ENCODE measurements at places on chromosomes 5 and 9.

GRCh38 chr5:168204165-168204564, 87.3 kb upstream of the WWC1 start:
- no peak for DNase-seq

DNA sequence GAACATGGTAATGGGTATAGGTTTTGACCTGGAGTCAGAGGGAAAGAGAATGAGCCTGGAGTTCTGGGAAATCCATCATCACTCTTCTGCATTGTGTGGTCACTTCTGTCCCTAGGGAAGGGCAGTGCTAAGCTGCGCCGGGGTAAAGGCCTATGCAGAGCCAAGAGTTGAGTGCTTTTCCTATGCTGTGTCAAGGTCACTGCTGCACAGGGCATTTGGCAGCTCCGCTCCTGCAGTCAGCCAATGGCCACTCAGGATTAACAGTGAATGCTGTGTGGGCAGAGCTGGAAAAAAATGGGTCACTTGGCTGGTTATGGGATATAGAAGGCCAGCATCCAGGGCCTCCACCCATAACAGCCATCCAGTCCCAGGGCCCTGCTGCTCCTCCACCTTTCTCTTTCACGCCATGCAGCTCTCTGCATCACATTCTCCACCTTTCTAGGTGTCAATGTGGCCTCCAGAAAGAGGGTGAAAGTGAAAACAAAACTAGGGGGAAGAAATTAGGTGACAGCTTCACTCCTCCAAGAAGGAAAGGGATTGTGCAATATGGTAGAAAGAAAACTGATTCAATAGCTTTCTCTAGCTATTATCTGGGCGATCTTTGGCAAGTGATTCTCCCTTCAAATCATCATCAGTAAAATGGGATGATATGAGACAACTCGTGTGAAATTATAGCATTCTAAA, 279.3 kb upstream of the ANKRD55 start:
- no peak for DNase-seq

DNA sequence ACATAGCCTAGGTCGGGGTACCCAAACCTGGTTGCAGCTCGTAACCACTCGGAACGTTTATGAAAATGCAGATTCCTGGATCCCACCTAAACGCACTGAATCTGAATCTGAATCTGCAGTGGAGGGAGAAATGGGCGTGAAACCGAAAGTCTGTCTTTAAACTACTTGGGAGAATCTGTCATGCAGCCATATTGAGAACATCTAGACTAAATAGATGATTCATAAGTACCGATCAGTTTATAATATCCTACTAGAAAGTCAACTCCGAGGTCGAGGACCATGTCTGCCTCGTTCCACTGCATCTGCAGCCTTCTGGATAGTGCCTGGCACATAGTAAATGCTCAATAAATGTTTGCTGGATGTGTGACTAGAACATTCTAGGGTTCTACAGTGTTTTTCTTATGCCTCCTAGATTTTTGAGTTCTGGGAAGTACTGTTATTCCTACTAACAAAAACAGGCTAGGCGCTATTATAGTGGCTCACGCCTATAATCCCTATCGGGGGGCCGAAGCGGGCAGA, 632 bp downstream of the COQ4 start:
- no peak for DNase-seq

- DNase-seq, result no peak
These were observed 112.8 kb downstream of the C9orf152 start for GRCh38 chr9:110095161-110095595.

DNA sequence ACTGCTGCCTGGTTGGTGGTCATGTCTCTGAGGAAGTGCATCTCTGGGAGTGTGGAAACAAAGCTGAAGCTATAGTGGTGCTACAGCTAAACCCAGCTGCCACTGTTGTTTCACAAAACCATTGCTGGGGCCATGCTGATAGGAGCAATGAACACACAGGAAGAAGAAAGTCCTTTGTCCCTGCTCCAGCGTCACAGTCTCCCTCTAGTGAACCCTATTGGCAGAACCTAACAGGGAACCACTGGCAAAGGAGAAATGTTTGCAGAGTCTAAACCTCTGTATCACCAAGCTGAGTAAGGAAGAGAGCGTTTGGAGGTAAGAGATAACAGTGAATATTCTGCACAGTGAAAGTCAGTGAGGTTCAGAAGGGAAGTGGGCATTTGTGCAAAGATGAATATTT, 244.0 kb downstream of the YTHDC2 start:
- DNase-seq, result no peak

- no peak for DNase-seq
These were observed 72.2 kb upstream of the EPB41L4A start for GRCh38 chr5:112491257-112491656.

DNA sequence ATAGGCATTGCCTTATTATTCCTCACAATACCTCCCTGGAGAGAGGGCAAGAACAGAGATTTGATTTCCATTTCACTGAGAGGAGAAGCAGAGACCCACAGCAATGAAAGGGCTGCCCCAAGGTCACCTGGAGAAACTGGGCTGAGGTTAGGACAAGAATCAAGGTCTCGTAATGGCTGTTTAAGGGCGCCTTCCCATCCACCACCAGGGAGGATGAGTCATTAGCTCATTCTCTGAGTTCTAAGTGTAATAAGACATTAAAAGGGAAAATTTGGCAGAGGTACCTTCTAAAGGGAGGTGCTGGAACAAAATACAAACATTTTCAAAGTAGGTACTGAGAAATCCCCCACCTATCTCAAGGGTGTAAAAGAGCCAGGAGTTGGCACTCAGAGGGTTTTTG, 52.6 kb upstream of the TCERG1 start:
- no peak for DNase-seq

- no peak for DNase-seq
These were observed 1264.5 kb upstream of the ACO1 start for GRCh38 chr9:31119890-31120454.

DNA sequence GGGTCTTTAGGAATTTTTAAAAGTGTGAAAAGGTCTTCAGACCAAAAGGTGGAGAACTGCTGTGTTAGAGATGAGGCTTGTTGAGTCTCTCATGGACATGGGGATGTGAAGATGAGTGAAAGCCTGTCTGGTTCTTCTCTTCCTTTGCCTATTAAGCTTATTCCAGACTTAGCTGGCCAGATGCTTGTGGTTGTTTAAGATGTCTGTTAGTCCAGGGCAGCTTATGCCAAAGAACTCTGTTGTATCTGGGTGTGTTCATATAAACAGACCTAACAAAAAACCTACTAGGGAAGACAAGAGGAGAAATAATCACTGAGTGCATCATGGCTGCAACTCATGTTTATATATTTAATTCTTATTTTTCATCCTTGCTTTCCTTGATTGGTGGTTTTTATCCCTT, 57.5 kb upstream of the NCS1 start:
- no peak for DNase-seq

- DNase-seq, result no peak
These were observed 20.1 kb downstream of the PCSK1 start for GRCh38 chr5:96412868-96413449.

- no peak for DNase-seq
These were observed 72.8 kb upstream of the BOD1 start for GRCh38 chr5:173689171-173689736.

GRCh38 chr9:19127871-19128500, 694 bp upstream of the PLIN2 start:
- no peak for DNase-seq

- DNase-seq, result no peak
These were observed 291.1 kb downstream of the MLLT3 start for GRCh38 chr9:20331095-20331685.

- DNase-seq, result no peak
These were observed 21.5 kb downstream of the SERINC5 start for GRCh38 chr5:80234116-80234948.

GRCh38 chr9:134243778-134244467, 79.6 kb upstream of the RNU6ATAC start:
- DNase-seq, result no peak

DNA sequence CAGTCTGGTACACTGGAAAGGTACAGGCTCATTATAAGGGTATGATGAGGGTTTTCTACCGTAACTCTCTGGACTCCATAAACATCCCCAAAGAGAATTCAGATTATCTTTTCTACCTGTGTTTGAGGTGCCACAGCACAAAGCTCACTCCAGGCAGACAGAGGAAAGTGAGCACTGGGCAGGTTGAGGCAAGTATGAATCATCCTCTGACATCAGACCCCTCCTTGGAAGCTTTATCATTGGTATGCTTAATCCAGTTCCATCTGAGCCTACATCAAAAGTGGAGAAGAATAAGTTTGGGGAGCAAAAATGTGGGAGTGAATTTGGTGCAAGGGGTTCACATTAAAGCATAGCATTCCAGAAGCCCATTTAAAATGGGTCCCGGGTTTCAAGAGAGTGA, 21.7 kb downstream of the C9orf152 start:
- no peak for DNase-seq

DNA sequence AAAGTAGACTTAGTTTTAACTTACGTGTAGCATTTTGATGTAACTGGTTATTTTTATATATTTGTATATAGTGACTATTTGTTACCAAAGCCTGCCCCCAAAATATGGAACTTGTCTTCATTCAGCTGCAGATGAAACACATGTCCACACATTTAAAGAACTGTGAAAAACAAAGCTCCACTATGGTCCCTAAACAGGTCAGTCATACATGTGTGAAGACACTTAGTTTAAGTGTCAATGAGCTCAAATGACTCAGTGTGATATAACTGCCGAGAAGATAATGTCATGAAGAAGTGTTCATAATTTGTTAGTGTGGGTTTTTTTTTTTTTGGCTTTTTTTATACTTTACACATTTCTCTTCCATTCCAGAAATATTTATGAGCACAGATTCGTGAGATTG, 28.2 kb downstream of the HAVCR1 start:
- no peak for DNase-seq

GRCh38 chr9:3431890-3432289, 93.9 kb downstream of the RFX3 start:
- DNase-seq, result no peak

GRCh38 chr9:32866273-32866672, 82.9 kb downstream of the TMEM215 start:
- no peak for DNase-seq

DNA sequence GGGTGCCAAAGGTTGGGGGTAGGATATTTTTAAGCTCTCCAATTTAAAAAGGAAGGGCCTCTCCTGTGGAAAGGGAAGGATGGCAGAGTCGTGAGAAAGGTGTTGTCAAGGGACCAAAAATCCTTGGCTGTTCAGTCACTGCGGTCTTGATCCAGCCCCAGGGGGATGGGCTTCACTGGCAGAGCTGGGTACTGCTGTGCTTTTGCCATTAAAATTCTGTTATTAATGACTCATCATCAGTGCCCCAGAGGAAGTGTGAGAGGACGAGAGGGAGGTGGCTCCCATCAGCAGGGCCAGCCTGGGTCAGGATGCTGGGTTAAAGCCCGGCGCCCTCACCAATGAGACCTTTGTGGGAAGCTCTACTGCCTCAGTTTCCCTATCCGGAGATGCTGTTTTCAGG, 16.7 kb downstream of the PCDH12 start:
- no peak for DNase-seq

GRCh38 chr5:177369645-177370440, 12.1 kb downstream of the RGS14 start:
- DNase-seq, result no peak

GRCh38 chr9:70635790-70636189, 221.3 kb upstream of the KLF9 start:
- DNase-seq, result no peak

DNA sequence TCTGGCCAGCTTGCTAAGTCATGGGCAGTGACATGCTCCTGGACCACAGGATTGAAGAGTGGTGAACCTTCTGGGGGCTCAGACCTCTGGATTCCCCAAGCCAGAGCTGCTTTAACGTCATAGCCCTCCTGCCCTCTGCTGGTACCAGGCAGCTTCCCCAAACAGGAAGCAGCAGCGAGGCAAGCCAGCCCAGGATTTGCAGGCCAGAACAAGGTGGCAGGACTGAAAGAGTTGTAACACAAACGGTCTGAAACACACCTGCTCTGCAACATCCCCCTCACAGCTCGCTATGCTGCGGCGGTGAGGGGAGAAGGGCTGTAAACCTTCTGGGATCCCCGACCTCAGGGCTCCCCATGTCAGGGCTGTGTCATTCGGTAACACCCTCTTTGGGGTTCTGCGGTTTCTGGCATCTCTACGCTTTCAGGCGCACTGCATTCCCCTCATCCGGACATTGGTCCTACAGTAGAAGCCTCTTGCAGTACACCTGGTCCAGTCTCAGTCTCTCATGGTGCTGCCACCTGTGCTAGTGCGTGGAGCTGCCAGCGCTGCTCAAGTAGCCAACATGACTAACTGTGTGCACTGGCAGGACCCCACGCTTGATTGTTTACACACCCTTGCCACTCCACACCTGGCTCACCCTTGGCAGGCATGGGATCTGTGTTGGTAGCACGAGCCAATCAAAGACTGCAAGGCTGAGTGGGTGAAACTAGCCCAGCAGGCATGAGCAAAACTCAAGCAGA, 893.3 kb downstream of the PTPRD start:
- DNase-seq, result no peak

DNA sequence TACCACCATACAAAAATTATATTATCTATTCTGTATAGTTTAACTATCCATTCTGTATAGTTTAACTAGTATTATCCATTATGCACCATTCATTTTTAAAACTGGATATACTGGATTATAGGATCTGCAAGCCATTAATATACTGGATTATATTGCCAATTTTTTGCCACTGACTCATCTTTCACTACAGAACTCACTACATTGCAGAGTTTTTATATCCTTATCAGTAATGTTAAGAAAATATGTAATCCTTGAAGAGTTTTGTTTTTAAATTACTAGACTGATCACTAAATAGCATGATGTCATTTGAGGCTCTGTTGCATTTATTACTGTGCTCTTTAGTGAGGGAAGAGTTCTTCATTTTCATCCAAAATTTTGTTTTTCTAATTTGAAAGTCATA, 109.8 kb upstream of the SNX2 start:
- DNase-seq, result no peak

DNA sequence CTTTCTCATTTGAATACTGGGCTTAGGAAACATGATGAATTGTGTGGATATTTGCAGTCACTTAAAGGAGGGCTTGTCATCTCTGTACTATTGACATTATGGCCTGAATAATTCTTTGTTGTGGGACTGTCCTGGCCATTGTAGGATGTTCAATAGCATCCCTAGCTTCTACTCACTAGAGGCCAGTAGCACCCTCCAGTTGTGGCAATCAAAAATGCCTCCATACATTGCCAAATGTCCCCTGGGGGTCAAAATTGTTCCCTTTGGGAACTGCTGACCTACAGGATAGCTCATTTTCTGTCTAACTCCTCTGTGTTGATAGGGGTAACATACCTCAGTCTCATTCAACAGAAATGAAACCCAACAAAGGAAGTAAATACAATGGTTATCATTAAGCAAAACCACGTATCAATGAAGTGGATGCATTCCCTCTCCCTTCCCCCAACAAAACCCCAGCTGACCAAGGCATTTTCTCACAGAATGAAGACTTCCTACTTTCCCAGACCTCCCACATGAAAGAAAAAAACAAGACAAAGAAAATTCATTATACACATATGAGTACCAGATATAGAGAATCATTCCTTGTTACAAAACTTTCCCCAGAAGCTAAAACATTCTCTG, 18.1 kb downstream of the FYB1 start:
- no peak for DNase-seq

GRCh38 chr9:14258660-14259239, 55.2 kb downstream of the NFIB start:
- DNase-seq, result no peak

GRCh38 chr5:32837211-32837610, 126.1 kb downstream of the NPR3 start:
- DNase-seq, result no peak

- DNase-seq, result no peak
These were observed 413.5 kb upstream of the SMC2 start for GRCh38 chr9:103680581-103680980.
